ENCODE measurements at places on chromosomes 6 and 20.

GRCh38 chr20:49700411-49701185 is 13.1 kb downstream of the B4GALT5 start:
- peak; percentile 87 for DNase-seq

DNA sequence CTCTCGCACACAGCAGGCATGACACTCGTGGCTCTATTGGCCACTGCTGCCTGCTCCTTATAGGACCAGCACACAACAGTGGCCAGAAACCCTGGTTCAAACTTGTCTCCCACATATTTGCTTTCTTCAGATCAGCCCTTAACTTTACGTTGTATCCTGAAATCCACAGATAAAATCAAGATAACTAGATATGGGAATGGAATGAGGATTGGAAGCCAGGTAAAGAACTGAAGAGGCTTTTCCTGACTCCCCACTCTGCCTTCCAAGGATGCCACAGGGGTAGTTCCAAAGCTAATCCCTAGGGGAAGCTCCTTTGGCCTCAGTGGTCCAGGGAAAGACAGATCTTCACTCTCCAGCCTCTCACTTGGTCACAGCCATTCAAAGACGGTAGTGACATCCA is 86.5 kb downstream of the INSM1 start:
- no peak for DNase-seq

DNA sequence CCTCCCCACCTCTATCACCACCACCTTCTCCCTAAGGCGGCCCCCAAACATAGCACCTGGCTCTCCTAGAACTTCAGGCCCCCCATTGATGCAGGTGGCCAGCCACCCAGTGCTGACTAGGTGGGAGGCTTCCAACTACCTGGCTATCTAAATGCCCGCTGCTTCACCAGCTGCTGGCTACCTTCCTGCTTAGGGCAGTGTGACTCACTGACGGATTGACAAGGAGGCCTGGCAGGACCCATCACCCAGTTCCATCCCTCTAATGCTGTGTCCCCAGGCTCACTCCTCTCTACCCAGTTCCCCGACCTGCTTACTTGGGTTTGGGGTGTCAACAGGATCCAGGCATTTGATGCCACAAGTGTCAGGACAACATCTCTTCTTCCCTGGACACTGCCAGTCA is 1.1 kb downstream of the SLPI start:
- DNase-seq: no peak

- DNase-seq: no peak
Observed at GRCh38 chr6:165298402-165298801, 11.0 kb downstream of the C6orf118 start.

DNA sequence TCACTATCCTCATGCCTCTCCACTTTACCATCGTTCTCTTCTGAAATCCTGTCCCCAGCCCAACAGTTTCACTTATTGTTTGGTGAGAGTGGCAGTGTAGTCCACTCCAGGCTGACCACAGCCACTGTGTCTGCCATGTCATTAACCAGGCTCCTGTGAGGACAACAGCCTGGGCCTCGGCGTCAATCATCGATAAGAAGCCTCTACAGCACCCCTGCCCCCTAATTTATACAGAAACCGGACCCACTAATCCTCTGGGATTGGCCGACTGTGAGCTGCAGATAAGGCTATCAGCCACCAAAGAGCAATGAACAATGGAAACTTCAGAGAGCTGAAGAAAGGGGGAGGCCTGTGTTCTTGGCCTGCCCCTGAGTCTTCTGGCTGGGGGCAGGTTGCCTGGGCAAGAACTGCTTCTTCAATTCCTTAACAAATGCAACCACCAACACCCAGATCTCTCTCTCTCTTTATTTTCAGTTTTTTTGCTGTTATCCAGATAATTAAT is 3.4 kb downstream of the EGFL8 start:
- DNase-seq: no peak

DNA sequence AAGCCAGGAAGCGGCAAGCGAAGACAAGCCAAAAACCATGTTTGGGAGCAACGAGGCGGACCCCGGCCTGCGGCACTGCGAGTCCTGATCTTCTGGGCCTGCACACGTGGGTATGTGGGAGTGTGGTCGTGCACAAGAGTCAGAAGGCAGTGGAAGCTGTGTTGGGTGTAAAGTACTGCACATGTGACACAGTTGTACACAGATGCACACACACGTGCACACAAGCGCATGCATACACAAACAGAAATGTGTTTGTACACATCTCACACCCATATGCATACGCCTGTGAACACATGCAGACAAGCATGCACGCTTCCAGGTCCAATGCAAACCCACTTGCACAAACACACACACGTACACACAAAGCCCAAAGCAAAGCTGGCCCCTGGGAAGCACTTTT is 52.6 kb upstream of the SLCO4A1 start:
- no peak for DNase-seq

DNA sequence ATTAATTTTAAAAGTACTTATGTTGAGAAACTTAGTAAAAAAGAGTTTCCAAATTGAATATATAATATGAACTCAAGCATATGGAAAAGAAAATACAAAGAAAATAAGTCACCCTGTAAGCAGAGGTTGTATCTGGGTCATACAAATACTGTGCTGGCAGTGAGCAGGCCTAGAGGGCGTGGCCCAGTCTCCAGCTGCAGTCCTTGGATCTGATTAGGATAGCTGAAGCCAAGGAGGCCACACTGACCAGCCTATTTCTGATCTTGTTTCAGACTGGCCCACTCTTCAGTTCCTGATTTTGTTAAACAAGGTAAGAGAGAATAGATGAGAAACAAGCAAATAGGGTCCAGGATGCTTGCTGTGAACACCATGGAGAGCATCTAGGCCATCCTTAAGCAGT is 228.8 kb downstream of the EPM2A start:
- DNase-seq: no peak

DNA sequence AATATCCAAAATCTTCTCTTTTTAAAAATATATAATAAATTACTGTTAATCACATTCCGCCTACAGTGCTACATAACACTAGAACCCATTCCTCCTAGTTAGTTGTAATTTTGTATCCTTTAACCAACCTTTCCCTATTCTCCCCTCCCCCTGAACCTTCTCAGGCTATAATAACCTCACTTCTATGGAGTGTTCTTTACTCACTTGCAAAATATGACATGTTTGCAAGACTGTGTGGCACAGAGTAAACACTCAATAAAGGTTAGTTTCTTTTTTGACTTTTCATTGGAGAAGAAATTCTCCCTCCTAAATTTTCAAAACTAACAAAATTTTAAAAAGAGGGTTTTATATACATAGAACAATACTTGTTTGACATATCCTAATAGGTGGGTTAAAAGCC is 147.0 kb downstream of the FOXA2 start:
- no peak for DNase-seq

DNA sequence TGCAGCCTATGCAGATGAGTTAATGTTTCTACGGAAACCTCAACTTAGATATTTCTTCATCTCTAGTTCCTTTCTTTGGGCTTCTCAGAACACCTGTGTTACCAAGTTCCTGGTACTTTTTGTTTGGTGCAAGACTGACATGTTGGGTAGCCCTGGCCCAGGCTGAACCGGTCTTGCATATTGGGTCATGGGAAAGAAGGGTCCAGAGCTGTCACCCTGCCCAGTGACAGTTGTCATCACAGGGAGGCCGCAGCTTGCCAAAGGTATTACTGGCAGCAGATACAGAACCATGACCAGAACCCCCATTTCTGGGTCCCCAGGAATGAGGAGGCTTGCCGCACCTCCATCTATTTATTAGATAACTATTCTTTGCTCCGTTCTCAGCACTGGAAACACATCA is 40.2 kb downstream of the PDYN start:
- DNase-seq: no peak

GRCh38 chr20:1875762-1876161 is 19.4 kb upstream of the SIRPA start:
- DNase-seq: no peak

- DNase-seq: no peak
Observed at GRCh38 chr6:18634912-18635311, 247.8 kb downstream of the RNF144B start.

DNA sequence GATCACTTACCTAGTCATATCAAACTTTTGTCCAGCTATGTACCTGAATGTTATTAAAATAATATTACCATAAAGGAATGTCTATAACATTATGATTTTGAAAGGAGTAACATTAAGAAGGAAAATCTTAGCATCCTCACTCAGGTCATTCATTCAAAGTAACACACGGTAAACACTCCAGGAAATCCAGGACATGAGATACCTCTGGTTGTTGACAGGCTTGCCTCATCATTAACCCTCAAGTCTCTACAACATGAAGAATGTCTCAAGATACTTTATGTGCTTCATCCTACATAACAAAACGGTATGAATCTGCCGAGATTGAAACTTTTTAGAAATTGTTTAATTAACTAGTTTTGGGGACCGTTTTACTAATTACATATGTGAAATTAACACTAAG is 690 bp upstream of the FILIP1 start:
- DNase-seq: no peak

GRCh38 chr6:7747016-7747415 is 21.1 kb downstream of the BMP6 start:
- no peak for DNase-seq

DNA sequence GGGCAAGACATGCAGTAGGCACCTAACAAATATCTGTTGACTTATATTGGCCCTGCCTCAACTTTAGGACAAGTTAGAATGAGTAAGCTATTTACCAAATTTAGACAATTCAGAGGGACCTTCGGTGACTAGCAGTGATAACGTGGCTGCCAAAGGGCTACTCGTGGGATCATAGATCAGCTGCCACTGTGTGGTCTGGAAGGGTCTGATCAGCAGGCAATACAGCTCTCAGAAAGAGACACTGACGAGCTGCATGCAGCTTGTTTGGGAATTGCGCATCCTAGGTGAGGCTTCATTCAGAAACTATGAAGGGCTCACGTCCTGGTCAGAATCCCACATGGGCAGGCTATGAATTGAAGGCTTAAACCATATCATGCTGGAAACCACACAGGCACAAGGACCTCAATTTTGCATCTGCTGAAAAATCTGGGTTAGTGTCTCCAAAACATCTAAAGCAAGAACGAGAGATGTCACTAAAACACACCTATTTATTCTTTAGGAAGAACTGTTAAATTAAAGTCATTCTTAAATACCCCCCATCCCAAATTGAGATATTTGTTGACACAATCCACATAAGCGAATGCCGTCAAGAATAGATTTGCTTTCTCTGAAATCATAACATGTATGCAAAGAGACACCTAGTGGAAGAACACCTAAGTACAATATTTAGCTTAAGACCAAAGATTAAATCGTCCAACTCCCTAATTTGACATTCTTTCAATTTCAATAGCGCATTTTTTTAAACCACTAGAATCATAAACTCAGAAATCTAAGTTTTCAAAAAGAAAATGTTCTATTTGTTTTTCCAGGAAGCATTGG is 79.6 kb downstream of the IPCEF1 start:
- peak; percentile 30 for DNase-seq

- DNase-seq: no peak
Observed at GRCh38 chr6:89260832-89261231, 43.7 kb upstream of the GABRR1 start.

- DNase-seq: no peak
Observed at GRCh38 chr20:15494851-15495250, 1078.4 kb downstream of the KIF16B start.

GRCh38 chr6:138439546-138439945 is 35.5 kb downstream of the HEBP2 start:
- no peak for DNase-seq

DNA sequence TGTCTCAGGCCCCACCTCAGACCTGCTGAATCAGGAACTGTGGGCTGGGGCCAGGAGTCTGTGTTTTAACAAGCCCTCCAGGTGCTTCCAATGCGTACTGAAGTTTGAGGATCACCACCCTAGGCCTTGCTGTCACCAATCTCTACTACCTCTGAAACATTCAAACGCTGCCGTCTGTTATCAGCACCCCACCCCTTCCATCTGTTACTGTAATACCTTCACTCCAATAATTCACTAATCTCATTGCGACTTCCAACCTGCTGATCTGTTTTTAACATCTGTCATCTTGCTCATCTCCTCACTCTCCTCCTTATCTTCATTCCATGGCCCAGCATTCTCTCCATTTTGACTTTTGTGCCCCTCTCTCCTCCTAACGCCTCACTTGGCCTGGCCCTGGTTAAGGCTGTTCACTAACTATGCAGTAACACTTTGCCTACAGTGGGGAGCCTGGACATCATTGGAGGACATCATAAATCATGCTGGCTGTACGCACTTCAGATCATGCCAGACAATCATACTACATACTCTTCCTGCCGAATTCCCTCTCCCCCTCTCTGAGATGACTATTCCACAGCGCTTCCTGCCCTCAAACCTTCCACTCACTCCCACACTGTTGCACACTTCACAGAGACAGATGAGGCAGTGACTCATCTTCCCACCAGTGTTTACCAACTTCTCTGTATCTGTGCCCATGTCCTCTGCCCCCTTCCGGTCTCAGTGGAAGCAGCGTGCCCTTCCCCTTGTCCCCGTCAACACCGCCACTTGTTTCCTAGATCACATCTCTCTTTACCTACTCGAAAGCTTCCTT is 3.0 kb upstream of the GUCA1B start:
- peak; percentile 63 for DNase-seq
